NCI-H1092 (cell line): ENCODE measurements at places on chromosomes 3 and 15.

DNA sequence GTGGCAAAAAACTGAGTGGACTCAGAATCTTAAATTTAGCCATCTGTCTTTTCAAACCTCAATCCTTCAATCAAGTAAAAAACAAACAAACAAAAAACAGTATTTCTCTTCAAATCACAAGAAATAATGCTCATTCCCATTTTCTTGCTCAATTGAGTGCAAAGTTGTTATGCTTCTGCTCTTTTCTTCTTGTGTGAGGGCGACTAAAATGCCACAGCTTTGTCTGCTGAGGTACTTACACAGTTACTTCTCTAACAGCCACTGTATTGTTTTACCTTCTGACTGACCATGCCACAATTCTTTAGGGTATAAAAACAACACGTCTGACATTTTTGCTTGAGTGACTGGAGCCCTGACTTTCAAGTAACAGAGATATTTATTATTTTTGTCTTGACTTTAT is 617.4 kb downstream of the NAALADL2 start:
- no peak for DNase-seq

DNA sequence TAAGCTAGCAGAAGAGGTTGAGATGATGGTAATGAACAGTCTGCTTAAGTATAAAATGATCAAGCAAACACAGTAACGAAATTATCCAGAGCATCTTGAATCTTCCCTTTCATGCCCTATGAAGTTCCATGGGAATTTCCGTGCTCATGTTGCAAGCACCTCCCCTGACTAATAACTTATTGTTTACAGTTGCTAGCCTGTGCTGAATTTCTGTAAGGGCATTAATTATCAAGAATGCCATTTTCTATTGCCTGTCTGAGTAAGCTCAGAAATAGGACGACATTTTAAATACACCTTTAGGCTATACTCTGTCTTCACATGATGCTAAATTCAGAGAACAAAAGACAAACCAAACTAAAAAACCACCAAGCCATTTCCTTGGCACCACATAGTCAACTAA is 257.5 kb upstream of the LRTM1 start:
- no peak for DNase-seq

GRCh38 chr15:84685304-84685703 is 27.3 kb upstream of the NMB start:
- DNase-seq: no peak

DNA sequence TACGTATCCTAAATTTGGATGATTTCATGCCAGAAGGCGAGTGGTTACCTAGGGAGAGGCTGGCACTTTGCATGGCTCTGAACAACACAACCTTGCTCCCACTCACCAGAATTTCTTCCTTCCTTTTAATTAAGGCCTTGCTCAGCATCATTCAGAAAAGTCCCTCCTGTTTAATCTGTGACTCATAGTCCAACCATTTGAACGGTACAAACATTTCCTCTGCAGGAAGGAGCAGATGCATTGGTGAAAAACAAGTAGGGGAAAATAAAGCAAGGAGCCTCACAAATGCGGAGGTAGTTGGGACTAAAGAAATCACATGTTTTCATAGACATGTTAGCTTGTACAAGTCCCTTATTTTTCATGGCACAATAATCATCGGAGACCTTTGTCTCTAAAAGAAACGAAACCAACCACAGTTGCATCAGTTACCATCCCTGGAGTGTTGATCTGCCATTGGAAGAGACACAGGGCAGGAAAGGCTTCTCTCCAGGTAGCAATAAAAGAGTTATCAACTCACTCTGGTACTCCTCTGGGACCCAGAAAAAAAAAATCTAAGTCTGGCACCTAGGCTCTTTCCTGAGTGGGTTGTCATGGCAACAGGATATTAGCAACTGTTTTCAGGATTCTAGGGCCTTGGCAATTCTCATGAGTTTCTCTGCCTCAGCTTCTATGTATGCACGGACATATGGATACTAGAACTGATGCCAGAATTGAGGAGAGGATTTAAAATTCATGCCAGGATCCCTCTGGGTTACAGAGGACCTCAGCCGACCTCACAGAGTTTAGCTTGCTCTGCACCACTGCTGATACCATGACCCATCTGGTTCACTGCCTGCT is 255.4 kb upstream of the ARPP21 start:
- DNase-seq: no peak

GRCh38 chr3:138717348-138717747 is 108.8 kb downstream of the FAIM start:
- no peak for DNase-seq

DNA sequence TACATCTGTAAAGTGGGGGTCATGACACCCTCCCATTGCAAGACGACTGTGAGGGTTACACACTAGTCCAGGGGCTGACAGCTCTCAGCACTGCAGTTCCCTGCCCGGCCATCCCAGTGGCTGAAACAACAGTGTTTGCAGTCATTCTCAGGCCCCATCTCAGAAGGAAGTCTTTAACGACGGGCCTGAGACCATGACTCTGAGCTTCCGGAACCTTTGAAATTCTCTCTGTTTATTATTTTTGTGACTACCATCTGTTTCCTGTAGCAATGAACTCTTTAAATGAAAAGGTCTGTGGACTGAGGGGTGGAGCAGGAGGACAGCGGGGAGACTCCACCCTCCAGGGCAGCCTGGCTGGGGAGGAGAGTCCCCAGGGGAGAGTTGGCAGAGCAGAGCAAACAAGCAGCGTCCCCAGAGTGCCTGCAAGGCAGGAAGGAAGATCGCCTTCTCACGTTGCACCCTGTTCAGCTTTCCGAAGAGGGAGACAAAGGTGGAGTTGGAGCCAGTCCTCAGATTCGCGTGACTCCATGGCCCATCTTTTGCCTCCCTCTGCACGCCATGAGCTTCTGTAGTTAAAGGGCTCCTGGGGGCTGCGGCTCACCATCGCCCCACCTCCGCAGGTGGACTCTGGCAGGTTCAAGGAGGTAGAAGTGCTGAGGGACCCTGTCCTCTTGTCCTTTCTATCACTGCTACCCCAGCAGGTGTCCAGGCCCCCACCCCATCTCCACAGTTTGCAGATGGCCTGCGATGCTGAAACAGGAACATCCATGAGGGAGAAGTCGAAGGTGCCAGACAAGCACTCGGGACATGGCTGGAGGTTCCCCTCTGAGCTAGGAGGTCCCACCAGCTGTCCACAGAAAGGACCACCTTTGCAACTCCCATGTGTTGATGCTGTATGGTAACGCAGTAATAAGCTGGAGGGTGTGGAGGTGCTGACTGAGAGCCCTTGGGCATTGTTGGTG is 525.8 kb upstream of the PROK2 start:
- peak; percentile 65 for DNase-seq

DNA sequence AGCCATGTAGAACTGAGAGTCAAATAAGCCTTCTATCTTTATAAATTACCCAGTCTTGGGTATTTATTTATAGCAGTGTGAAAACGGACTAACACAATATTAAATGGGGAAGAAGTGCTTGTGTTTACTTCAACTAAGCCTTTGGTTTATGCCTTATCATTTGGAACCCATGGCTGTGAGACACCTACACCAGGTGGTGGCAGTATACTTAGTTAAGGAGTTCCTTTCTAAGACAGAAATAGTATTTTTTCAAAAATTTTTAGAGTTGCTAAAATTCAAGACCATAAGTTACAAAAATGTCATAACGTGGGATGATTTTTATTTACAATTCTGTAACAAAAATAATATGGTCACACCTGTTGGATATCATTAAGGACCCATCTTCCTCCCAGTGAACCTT is 354.5 kb upstream of the SOX14 start:
- no peak for DNase-seq

DNA sequence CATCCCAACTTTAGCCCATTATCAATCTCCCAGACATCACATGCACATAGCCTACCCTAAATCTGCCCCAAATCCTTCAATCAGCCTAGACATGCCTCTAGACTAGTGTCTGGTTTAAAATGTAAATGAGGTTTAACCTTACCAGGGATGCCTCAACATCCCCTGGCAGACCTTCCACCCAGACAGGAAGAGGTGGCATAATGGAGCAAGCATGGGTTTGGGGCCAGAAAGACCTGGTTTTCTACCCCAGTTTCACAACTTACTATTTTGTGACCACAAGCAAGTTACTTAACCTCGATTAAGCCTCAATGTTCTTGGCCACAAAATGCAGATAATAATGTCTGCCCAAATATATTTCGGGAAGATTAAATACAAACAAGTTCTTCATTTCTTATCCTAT is 28.3 kb upstream of the THBS1 start:
- DNase-seq: no peak

GRCh38 chr3:132783152-132783551 is 60.9 kb upstream of the NPHP3 start:
- no peak for DNase-seq

- DNase-seq: no peak
Measured at GRCh38 chr3:23600167-23600871, 205.4 kb upstream of the UBE2E1 start.
